Heart left ventricle (tissue), 16 donors: ENCODE measurements at places on chromosomes 16 and 17. TPM values are rescaled to one million over a fixed set of nuclear protein-coding genes. Genes with fewer than 3 reads are reported as not detected.

Gene TPSD1
- total RNA-seq: 0.38 TPM

Gene EFCAB5
- total RNA-seq: not detected

Gene ADGRG3
- 0.75 TPM for total RNA-seq

- DNase-seq: no peak
Measured at GRCh38 chr16:3564889-3565141, 12.4 kb downstream of the NLRC3 start.

GRCh38 chr17:9200699-9201359 is 179.5 kb downstream of the NTN1 start:
- no peak for DNase-seq
